ENCODE measurements at places on chromosomes 2 and 18.

GRCh38 chr2:215611609-215612386 lies 175.9 kb upstream of the FN1 start:
- no peak for DNase-seq

DNA sequence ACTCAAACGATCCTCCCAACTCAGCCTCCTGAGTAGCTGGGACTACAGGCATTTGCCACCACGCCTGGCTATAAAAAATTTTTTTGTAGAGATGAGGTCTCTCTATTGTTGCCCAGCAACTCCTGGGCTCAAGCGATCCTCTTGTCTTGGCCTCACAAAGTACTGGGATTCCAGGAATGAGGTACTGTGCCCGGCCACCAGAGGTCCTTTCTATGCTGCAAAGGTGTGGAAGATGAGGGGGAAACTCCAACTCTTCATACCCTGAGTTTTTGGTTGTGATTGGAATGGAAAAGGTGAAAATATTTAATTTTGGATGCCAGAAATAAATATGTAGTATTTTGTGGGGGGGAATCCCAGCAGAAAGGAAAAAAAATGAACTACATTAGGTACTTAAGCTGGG lies 36.0 kb downstream of the MRPL33 start:
- DNase-seq, result no peak

GRCh38 chr18:13422541-13423147 lies 204.1 kb downstream of the LDLRAD4 start:
- no peak for DNase-seq

- peak; percentile 20 for DNase-seq
Observed at GRCh38 chr18:59052965-59053820, 86.5 kb upstream of the SEC11C start.

- no peak for DNase-seq
Observed at GRCh38 chr2:28594000-28594331, 98.1 kb downstream of the PLB1 start.

DNA sequence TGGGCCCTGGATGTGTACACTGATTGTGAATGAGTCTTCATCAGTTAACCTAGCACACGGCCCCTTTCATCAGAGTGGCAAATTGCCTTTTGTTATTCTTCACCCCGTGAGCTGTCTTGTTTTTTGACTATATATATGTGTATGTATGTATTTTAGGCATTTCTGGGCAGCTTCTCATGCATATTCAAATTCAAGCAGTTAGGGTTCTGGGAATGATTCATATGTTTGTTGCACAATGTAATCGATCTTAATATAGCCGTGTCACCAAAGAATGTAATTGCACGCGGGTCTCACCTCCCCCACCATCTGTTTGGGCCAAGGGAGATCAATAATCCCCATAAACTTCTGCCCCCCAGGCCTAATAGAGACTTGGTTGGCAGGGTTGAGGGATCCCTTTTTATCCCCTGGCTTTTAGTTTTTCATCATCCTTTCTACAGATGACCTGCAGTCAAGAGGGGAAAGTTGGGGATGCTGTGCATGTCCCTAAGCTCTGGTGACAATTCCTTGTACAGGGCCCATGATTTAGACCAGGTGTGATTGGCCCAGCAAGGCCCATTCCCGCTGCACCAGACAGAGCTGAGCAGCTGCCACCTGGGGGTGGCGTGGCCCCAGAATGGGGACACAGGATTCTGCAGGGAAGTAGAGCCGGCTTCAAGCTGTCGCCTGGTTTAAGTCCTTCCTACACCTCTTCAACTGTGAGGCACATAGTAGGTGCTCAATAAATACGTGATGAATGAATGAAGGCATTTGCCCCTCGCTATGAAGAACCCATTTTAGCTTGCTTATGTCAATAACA lies 19.2 kb downstream of the KCNF1 start:
- DNase-seq, result no peak

GRCh38 chr2:236785611-236786057 lies 216.0 kb downstream of the ACKR3 start:
- DNase-seq, result no peak

DNA sequence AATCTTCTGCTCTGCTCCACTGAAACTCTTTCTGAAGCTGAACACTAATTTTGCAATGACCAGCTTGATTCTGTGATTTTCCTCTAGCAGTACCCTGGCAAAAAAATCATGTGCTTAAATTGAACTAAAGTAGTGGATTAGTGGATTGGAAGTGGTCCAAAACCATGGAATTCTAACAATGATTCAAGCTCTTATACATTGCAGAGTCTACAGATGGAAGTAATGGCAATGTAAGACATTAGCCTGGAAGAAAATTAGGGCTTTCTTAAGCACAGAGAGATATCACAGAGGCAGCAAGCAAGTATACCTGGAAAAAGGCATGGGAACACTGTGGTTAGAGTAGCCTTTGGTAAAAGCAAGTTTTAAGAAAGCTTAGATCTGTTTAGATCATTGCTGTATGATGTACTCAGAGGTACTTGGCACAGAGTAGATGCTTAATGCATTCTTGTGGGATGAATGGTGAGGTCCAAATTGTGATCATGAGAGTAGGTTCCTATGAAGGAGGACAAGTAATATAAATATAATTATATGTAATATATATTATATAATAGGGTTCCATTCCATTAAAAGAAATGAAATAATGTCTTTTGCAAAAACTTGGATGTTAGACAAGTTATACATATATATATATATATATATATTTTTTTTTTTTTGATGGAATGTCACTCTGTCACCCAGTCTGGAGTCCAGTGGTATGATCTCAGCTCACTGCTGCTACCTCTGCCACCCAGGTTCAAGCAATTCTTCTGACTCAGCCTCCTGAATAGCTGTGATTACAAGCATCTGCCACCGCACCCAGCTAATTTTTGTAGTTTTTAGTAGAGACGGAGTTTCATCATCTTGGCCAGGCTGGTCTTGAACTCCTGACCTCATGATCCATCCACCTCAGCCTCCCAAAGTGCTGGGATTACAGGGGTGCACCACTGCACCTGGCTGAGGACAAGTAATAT lies 172.2 kb upstream of the SCN7A start:
- no peak for DNase-seq

DNA sequence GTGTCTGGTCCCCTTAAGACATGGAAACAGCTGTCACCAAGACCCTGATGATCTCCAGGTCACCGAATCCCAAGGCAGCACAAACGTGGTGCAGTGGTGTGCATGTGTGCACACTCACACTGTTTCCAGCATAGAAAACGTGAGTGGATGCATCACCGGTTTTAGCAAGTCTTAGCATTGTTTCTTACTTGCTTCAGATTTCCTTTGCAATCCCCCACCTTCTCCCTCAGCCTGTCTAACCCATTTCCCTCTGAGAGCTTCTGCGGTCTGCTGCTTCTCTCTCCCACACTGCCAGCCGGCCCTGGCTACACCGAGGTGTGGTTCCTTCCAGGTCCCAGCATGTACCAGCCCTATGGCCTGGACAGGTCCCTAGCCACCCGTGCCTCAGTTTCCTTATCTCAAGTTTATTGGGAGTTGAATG lies 343.4 kb upstream of the HS6ST1 start:
- no peak for DNase-seq

GRCh38 chr2:18544171-18544570 lies 16.3 kb downstream of the RDH14 start:
- DNase-seq, result no peak

DNA sequence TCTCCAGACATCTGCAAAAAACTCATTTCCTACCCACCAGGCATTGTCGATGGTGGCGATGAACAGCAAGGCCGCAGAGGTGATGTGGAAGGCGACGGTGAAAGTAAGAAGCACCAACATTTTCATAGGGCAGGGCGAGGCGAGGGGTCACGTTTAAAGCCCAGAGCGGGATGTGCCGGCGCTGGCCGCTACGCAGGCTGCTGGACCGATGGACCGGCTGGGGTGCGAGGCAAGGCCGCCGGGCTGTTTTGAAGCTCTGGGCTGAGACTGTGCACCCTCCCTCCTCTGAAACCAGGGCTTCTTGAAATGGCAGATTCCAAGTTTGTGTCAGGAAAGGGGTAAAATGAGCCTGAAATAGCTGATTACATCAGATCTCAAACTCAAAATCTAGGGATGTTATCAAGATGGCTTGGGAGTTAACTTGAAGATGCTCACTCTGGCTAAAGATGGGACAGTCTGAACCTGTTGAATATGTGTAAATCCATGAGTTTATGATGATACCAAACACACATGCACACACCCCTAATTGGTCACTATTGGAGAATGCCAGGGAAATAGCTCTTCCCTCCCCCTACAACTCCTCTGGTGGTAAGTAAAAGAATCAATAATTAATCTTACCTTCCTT lies 31.6 kb upstream of the GAREM2 start:
- no peak for DNase-seq

GRCh38 chr2:240131941-240132650 lies 4.0 kb downstream of the COPS9 start:
- no peak for DNase-seq

DNA sequence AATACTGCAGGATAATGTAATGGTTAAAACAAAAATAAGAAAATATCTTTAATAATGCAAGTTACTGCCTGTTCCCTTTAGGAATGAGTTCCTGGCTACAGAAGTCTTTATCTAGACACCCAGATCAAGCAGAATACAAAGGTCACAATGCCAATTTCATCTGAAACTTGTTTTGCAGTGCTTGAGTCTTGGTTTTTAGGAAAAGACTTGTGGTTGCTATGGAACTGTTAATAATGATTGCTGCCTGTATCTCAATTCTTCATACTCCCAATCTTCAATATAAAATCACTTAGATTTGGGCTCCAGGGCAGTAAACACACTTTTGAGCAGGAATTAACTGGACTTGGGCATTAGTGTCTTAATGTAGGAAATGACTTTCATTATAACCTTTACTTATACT lies 14.2 kb downstream of the CAVIN2 start:
- DNase-seq, result no peak

DNA sequence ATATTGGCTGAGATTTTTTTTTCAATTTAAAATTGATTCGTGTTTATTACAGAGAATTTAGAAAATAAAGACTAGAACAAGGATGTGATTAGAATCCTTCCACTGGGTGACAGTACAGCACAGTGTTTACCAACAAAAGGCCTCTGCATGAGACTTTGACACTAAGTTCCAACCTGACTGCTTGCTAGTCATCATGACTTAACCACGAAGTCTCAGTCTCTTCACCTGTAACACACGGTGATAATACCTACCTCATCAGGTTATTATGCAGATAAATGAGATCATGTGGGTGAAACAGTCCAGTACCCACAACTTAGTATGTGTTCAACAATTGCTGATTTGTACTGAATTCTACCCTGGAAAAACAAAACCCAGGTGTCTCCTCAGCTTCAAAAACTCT lies 151.2 kb downstream of the STK39 start:
- no peak for DNase-seq

DNA sequence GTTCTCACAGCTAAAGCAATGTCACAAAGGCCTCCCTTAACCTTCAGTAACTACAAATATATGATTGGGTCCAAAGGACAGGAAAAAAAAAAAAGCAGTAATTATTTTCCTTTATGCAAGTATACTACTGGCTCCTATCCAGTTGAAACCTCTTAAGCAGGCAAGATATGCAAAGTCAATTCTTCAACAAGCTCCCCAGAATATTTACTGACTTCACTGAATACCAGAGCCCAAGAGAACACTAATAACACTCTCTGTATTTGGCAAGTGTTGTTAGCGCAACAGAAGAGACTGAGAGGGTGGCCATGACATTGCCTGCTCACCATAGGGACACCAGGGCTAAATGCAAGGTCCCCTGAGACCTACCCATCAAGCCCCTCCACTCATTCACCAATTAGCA lies 74.5 kb downstream of the AP1S3 start:
- DNase-seq, result no peak

GRCh38 chr2:12776521-12776961 lies 59.8 kb downstream of the TRIB2 start:
- DNase-seq, result no peak

- peak; percentile 10 for DNase-seq
Observed at GRCh38 chr2:182866095-182866460, 359 bp downstream of the FRZB start.

DNA sequence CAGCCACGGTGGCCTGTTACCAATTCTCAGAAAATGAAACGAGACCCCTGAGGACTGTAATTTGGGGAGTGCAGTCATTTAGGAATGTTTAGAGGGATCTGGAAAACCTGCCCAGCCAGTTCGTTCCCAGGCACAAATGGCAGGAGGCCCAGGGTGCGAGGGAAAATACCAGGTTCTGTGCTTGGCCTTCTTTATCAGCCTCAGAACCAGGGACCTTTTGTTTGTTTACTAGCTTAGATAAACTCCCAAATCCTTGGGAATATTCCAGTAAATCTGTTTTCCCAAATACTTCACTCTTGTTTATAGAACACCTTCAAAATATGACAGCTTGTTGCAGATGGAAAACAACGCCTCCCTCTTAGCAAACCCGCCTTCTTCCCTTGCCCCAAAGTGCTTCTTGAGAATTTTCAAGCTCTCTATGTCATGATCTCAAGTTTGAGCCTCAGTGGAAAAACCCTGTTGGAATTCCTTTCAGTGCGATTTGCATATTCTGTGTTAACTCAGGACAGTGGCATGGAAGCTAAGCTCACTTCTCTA lies 400.3 kb upstream of the SMIM21 start:
- DNase-seq, result no peak

DNA sequence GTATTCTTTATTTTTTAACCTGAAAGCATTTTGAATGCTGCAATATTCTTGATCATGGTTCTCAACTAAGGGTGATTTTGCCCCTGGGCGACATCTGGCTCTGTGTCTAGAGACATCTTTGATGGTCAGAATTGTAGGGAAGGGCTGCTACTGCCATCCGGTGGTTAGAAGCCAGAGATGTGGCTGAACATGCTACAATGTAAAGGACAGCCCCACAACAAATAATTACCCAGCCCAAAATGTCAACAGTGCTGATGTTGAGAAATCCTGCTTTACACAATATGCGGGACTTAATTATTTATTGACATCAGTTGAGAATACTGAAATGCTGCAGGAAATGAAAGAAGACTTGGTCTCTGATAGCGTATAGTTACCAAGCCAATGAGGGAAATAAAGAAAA lies 37.5 kb upstream of the SERPINB2 start:
- no peak for DNase-seq

DNA sequence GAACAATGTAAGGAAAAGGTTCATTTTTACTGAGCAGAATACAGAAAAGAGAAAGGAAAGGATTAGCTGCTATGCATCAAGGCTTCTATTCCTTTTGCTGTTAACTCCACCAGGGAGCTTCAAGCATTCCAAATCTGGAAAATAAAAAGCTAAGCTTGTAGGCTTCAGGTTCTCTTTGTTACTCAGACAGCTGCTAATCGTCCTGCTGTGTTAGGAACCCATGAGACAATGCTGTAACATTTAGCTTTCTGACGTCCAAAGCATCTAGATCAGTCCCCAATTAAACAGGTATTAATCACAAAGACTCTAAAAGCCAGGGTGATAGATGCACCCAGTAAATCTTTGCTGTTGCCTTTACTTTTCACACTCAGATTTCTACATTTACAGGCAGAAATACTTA lies 103.8 kb downstream of the EPHA4 start:
- no peak for DNase-seq

All from mucosa of descending colon (tissue), 3 donors.